Large intestine (tissue), 12 donors: ENCODE measurements at places on chromosomes 11 and 22. TPM values are rescaled to one million over a fixed set of nuclear protein-coding genes. Genes with fewer than 3 reads are reported as not detected.

The FKBP2 gene
- 79.3 TPM for polyA plus RNA-seq

The SYT12 gene
- polyA plus RNA-seq, result 0.06 TPM

The GDPD4 gene
- 5.1 TPM for polyA plus RNA-seq

The MYEOV gene
- 0.03 TPM for polyA plus RNA-seq

The TRIM64 gene
- not detected for polyA plus RNA-seq

The CEP164 gene
- polyA plus RNA-seq, result 31.0 TPM

The LMO2 gene
- 11.8 TPM for polyA plus RNA-seq

GRCh38 chr22:50665738-50666137, 6.9 kb upstream of the SHANK3 start:
- DNase-seq, result no peak

DNA sequence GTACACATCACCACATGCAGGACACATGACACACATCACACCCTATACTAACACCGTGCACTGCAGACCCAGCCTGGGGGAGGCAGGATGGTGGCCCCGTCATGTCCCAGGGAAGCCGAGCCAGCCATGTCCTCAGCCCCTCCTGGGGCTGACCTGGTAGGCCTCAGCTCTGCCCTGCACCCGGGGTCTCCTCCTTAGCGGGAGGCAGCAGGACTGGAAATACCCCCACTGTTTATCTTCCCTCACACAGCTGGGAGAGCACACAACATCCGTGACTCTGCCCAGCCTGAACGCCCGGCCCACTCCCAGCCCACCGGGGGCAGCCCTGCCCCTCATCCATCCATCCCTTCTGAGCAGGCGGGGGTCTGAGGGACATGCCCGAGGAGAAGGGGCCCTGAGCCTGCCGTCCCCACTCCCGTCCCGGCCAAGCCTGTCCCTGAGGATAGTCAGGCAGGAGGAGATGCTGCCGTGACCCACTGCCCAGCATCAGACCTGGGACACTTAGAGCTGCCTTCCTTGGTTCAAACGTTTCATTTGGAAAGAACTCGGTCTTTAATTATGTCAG, 945.0 kb downstream of the BRD1 start:
- DNase-seq, result no peak

DNA sequence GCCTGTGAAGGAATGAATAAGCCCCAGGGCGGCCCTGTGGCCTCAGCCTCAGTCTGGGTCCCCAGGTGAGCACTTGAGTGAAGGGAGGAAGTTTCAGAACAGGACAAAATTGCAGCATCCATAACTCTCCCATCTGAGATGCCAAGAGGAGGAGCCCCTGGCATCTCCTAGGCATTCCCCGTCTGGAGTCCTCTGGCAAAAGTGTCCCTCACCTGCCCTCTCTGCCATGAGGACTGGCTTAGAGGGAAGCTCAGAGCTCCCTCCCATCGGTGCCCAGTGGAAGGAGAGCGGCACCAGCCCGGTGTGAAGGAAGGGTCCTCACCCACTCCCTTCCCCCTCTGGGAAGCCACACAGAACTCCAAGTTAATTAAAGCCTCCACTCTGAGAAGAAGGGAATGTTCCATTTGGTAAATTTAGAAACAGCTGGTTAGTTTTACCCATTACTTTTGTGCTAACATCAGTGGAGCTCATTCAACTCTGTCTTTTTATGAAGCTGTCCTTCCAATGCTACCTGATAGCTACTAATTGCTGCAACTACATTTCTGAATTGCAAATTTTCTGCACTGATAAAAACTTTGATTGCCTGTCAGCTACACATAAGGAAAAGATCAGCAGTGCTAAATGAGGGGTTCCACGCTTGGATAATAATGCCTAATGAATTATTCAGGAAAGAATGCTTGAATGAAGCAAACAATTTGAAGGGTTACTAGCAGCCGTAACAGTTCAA, 123.3 kb upstream of the RCN1 start:
- no peak for DNase-seq

GRCh38 chr11:134508219-134508990, 96.4 kb upstream of the B3GAT1 start:
- no peak for DNase-seq

GRCh38 chr11:46107408-46107718, 13.9 kb downstream of the PHF21A start:
- DNase-seq, result no peak

- DNase-seq, result no peak
These were observed 30.7 kb upstream of the CLDN5 start for GRCh38 chr22:19554834-19555404.

DNA sequence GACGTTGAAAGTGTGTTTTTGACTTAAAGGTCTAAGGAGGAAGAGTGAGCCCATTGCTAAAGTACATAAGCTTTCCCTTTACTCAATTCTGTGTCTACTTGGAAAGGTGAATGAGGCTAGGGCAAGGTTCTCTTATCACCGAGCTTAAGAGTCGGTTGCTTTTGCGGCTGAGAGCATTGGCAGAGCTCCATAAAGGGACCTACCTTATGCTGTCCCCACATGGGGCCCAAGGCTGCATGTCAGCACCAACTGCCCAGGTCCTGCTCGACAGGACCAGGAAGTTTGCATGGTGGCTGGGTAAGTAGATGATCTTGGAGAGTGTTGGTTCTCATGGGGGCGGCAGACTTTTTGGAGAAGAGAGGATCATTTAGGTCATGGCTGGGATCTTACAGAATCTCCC, 91.2 kb downstream of the ZBTB16 start:
- DNase-seq, result no peak
